ENCODE measurements at places on chromosomes 7 and 10. TPM values are rescaled to one million over a fixed set of nuclear protein-coding genes. Genes with fewer than 3 reads are reported as not detected.

PON1 gene
- total RNA-seq: not detected

ANKRD30A gene
- not detected for total RNA-seq

FAM25A gene
- total RNA-seq: not detected

SFMBT2 gene
- 1.0 TPM for total RNA-seq

CHST3 gene
- total RNA-seq: 26.8 TPM

AKR1C4 gene
- not detected for total RNA-seq

POLR2J2 gene
- total RNA-seq: 7.7 TPM

CHCHD1 gene
- 16.9 TPM for total RNA-seq

TMEM140 gene
- 3.0 TPM for total RNA-seq

MMRN2 gene
- total RNA-seq: 2.0 TPM

CCDC3 gene
- under 0.01 TPM for total RNA-seq

CC2D2B gene
- not detected for total RNA-seq

LRRD1 gene
- total RNA-seq: under 0.01 TPM

IGF2BP3 gene
- total RNA-seq: 180 TPM

RNF133 gene
- 0.43 TPM for total RNA-seq

PDK4 gene
- total RNA-seq: under 0.01 TPM

WNT8B gene
- total RNA-seq: not detected

All from placental pericyte (primary cell).